Karpas-422 (cell line): ENCODE measurements at places on chromosomes 1 and 21.

- no peak for DNase-seq
These were observed 64.9 kb downstream of the PTGS2 start for GRCh38 chr1:186615332-186615731.

DNA sequence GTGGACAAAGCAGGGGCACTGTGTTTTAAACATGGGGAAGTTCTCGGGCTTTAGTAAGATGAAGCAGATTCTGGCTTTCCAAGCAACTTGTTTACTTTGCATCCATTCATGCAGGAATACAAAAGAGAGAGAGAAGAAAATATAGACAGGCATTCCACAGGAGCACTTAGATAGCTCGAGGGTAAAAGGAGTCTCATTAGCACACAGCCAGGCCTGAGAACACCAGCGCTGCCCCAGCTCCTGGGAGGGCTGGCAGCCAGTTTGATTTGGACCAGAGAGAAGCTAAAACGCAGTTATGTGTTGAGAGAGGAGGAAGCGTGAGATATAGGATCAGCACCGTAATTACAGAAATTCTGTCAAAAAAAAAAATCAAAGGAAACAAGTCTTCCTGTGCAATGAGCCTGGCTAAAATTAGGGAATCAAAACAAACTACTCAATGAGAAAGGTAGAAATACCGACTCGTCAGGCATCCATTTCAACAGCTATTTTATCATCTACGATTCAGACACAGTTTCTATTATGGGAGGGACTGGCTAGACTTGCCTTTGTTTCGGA is 68.2 kb downstream of the CLSTN1 start:
- no peak for DNase-seq

- DNase-seq, result no peak
These were observed 154.2 kb upstream of the RUNX1 start for GRCh38 chr21:35203093-35203977.

- DNase-seq, result no peak
These were observed 58.7 kb upstream of the SIM2 start for GRCh38 chr21:36640174-36640720.

DNA sequence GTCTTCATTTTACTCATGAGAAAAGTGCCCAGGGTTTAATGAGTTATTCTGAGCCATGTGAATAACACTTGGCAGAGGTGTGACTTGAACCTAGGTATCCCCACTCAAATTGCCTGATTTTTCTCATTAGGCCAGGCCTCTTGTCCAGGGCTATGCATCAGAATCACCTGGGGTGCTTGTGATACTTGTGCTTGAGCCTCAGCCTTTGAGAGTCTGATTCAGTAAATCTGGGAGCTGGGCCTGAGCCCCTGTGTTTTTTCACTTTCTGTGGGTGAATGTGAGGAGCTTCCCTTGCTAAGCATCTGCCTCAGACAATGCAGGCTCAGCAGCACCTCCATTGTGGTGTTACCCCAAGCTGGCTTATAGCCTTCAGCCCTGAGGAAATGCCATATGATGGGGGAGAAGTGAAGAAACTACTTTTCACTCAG is 127.1 kb downstream of the S1PR1 start:
- no peak for DNase-seq

GRCh38 chr21:35586305-35586704 is 474.0 kb downstream of the SETD4 start:
- DNase-seq, result no peak

- no peak for DNase-seq
These were observed 10.3 kb downstream of the LCE4A start for GRCh38 chr1:152718238-152718637.

GRCh38 chr1:30907481-30908315 is 860 bp downstream of the SDC3 start:
- no peak for DNase-seq

DNA sequence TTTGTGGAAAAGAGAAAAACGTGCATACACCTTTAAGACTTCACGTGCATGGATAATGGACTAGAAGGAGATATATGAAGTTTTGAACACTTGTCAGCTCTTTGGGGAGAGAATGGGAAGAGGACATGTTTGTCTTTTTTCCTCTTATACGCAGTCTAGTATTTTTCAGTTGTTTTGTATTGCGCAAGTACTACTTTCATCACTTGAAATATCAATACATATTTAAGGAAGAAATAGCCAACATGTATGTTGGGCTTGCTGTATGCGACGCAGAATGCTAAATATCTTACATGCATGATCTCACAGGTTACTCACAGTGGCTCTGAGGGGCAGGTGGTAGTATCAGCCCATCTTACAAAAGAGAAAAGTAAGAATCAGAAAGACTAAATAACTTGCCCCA is 176.5 kb upstream of the RUNX1 start:
- no peak for DNase-seq

- no peak for DNase-seq
These were observed 97.4 kb upstream of the IPO9 start for GRCh38 chr1:201731592-201731991.

- DNase-seq, result no peak
These were observed 39.2 kb downstream of the UBE2G2 start for GRCh38 chr21:44762221-44763049.

- peak; percentile 99 for DNase-seq
These were observed at the start of gene GNAI3 for GRCh38 chr1:109548321-109549267. GNAI3 (plus strand) TSS chr1:109548615; CDS start chr1:109548721, 106 bp downstream.

- no peak for DNase-seq
These were observed 32.6 kb downstream of the NEK2 start for GRCh38 chr1:211642870-211643269.

- DNase-seq, result no peak
These were observed 1686.2 kb downstream of the PLA2G4A start for GRCh38 chr1:188514917-188515316.

- no peak for DNase-seq
These were observed 61.1 kb upstream of the SAMSN1 start for GRCh38 chr21:14607262-14607661.

- no peak for DNase-seq
These were observed 6.0 kb downstream of the S100B start for GRCh38 chr21:46598581-46599572.

DNA sequence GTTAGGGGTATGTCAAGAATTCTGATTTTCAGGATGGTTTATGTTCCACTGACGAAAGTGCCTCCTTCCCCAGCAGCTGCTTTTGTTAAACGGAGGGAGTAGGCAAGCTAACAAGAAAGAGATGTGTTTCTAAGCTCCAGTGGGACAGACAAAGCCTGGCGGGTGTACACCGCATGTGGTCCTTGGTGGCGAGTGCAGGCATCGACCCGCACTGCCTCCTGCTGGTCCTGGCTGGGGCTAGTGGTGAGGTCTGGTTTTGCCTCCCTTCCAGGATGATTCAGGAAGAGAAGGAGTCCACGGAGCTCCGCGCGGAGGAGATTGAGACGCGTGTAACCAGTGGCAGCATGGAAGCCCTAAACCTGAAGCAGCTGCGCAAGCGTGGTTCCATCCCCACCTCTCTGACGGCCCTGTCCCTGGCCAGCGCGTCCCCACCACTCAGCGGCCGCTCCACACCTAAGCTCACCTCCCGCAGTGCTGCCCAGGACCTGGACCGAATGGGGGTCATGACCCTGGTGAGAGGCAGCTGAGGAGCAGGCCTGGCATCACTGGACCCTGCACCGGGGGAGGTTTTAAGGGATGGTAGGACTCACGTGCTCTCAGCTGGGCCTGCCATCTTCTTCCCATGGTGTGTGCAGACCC is 29.0 kb downstream of the PPFIA4 start:
- no peak for DNase-seq

DNA sequence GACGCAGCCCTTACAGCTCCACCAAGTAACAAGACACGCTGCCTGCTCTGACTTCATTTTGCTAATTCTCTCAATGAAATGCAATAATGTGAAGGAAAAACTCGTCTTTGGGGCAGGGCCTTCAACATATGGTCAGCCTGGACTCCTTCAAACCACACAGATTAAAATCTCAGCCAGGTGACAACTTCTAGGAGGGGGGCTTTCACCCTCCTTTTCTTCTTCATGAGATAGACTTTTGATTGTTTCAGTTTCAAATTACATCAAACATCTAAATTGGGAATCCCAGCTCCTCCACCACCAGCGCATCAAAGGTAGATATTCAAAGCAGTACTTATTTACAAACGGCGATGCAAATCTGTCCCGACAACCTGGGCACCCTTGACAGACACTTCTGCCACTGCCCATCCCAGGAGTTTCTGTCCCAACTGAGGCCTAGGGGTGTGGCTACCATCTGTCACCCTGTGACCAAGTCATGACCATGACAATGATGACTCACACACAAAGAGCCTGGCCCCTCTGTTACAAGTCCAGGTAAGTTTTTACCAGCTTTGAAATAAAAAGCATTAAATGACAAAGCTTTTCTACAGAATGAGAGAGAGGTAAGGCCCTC is 29.7 kb downstream of the SSBP3 start:
- no peak for DNase-seq

GRCh38 chr1:35556484-35557117 is 602 bp downstream of the KIAA0319L start:
- DNase-seq, result peak; percentile 73

GRCh38 chr1:211574705-211575104 is 4.3 kb downstream of the SLC30A1 start:
- no peak for DNase-seq

- DNase-seq, result no peak
These were observed 328.7 kb downstream of the SIPA1L2 start for GRCh38 chr1:232301246-232301645.

- no peak for DNase-seq
These were observed 151.9 kb downstream of the MAGI3 start for GRCh38 chr1:113542221-113542701.

DNA sequence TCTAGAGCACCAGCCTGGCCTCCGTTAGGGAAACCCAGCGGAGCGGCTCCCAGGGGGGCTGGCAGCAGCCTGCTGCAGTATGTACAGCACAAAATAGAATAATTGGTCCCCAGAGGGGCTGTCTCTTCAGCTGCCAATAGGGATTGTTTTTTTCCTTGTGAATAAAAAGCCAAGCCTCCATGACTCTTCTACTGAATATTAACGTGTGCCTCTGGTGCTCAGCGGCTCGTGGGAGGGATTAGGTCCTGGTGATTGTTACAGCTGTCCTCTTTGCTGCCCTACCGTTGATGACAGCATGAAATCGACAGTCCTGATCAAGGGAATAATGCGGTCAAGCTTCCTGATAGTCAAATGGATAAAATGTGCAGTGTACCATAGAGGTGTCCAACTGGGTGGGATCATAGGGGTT is 190.7 kb upstream of the RUNX1 start:
- DNase-seq, result no peak

GRCh38 chr1:48120621-48121020 is 101.9 kb upstream of the SLC5A9 start:
- DNase-seq, result no peak

DNA sequence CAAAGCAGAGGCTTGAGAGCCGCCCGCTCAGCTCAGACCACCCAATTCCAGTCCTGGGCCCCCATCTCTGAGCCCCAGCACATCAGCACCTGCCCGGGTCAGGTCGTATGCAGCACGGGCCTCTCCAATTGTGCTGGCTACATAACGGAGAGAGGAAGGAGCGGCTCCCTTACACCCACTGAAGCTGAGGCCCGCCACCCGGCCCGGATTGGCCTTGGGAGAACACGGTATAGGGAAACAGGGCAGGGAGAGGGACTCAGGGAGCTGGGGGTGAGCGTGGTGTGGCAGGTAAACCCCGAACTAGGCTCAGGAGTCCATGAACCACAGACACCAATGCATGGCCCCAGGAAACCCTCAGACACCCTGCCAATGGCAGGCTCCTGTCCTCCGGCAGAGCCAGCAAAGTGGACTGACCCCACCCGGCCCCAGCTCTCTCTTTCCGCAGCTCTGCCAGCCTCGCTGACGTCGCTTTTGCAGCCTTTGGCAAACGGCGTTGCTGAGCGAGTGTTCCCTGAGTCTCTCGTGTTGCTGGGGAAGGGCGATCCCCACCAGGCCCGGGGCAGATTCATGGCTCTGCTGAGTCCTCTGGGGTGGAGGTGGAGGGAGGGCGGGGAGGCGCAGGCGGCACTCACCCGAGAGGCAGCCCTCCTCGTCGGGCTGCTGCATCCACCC is 16.5 kb downstream of the MEGF6 start:
- DNase-seq, result no peak

GRCh38 chr1:108646648-108647269 is 14.1 kb downstream of the HENMT1 start:
- DNase-seq, result no peak

DNA sequence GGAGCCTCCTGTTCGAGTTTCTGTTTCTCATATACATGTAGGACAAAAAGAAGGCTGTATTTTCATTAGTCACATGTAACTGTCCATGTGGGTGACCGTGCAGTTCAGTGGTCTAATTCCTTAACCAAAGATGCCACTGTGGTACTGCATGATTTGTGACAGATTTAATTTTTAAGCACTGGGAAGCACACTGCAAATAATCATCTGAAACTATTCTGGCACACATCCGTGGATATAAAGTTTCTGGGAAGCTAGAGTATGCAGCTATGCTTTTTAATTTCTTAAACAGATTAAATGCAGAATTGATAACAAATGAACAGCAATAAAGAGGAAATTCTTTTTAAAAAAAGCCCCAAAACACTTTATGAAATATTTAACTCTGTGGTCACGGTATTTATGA is 254.8 kb downstream of the LMO4 start:
- no peak for DNase-seq

DNA sequence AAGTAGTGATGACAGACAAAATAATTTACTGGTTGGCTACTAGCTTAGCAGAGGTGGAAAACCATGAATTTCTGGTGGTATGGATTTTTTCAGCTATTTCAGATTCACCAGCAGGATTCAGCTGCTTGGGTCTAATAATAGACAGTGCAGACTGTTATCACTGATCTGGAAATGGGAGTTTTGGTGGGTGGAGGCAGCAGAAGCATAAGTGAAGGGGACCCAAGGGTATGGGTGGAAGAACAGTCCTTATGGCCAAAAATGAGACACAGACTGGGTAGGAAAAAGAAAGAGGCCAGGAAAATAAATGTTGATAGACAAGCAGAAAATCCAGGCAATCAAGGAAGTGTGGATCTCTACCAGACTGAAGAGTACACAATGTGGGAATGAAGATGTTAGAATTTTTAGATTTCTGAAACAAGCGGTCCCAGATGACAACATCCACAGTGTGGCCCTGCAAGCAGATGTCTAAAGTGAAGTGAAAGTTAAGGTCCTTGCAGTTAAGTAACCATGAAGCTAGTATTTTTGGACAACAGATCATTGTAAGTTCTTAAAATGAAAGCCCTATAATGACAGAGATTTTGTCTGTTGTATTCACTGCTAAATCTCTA is 24.7 kb downstream of the LYST start:
- DNase-seq, result no peak

GRCh38 chr1:70431874-70432273 is 20.8 kb downstream of the CTH start:
- no peak for DNase-seq
